ENCODE measurements at places on chromosomes 16 and 17.

DNA sequence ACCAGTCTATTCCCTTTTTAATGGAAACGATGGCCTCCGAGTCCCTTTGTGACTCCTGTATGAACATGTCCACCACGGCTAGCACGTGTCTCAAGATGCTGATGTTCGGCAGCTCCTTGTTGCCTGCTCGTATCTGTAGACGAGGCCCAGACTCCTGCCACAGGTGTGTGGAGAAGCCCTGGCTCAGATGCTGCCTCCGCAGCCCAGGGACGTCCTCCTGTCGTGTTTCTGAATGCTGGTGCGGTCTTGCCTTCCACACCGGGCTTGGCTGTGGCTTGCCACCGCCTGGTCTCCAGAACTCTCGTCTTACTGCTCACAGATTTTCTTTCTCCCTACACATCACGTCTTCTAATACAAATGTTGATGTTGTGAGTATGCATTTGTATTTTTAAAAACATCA is 17.0 kb downstream of the FOXF1 start:
- DNase-seq, result no peak

DNA sequence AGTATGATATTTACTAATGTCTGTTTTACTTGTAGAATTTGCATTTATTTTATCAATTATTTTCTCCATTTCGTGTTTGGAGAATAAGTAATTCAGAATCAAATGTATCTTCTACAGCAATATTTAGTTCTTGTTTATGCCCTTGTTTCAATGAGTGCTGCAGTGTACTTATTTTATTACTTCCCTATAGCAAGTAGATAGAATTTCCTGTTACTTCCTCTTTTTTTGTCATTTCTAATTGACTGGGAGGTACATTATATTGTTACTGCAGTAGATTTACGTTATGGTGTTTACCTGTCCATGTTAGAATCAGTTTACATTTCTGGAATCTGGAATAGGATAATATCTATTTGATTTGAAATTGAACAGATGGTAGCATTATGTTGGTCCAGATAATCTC is 71.2 kb downstream of the OMG start:
- no peak for DNase-seq

DNA sequence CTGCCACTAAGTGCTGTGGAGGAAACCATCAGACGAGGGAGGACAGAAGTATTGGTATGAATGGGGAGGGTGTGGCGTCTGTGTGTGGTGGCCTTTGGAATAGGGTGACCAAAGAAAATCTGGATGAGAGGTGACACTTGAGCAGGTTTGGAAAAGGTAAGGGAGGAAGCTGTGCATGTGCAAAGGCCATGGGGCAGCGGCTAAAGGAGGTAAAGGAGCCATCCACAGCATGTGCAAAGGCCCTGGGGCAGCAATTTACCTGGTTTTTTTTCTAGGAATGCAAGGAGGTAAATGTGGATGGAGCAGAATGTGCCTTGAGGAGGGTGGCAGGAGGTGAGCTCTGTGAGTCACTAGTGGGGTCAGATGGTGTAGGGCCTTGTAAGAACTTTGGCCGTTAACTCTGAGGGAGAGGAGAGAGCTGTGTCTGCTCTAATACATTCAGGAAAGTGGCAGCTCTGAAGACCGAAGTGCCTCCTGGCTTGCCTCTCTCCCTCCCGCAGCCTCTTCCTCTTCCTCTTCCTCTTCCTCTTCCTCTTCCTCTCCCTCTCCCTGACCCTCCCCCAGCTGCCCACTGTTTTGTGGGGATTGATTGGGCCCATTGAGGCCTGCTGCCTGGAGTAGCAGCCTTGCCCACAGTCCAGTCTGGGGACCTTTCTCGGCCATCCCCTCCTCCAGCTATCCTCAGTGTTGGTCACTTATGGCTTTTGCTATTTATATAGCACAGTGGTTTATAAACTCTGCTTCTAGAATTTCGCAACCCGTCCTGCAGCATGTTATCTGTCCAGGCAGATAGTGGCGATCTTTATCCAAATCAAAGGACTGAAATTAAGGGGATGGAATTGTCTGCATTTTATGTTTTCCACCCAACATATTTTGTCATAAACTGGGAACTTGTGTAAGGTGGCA is 38.7 kb downstream of the CMIP start:
- peak; percentile 47 for DNase-seq

DNA sequence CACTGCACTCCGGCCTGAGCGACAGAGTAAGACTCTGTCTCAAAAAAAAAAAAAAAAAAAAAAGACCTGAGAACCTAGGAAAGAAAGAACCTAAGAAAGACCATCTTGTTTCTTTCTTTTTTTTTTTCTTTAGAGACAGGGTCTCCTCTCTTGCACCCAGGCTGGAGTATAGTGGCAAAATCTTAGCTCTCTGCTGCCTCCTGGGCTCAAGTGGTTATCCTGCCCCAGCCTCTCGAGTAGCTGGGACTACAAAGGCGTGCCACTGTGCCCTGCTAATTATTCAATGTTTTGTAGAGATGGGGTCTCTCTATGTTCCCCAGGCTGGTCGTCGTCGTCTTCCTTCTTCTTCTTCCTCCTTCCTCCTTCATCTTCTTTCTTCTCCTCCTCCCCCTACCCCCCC is 7.8 kb upstream of the BIRC5 start:
- DNase-seq, result no peak

- peak; percentile 56 for DNase-seq
Measured at GRCh38 chr16:87784812-87785211, 19.0 kb upstream of the KLHDC4 start.

GRCh38 chr16:10787304-10787703 is 31.3 kb downstream of the TVP23A start:
- DNase-seq, result no peak

- DNase-seq, result no peak
Measured at GRCh38 chr17:58326609-58327362, 1.8 kb downstream of the TSPOAP1 start.
